ENCODE measurements at places on chromosomes 6 and 20.

- DNase-seq, result no peak
These were observed 1017.4 kb upstream of the MANEA start for GRCh38 chr6:94559829-94560537.

DNA sequence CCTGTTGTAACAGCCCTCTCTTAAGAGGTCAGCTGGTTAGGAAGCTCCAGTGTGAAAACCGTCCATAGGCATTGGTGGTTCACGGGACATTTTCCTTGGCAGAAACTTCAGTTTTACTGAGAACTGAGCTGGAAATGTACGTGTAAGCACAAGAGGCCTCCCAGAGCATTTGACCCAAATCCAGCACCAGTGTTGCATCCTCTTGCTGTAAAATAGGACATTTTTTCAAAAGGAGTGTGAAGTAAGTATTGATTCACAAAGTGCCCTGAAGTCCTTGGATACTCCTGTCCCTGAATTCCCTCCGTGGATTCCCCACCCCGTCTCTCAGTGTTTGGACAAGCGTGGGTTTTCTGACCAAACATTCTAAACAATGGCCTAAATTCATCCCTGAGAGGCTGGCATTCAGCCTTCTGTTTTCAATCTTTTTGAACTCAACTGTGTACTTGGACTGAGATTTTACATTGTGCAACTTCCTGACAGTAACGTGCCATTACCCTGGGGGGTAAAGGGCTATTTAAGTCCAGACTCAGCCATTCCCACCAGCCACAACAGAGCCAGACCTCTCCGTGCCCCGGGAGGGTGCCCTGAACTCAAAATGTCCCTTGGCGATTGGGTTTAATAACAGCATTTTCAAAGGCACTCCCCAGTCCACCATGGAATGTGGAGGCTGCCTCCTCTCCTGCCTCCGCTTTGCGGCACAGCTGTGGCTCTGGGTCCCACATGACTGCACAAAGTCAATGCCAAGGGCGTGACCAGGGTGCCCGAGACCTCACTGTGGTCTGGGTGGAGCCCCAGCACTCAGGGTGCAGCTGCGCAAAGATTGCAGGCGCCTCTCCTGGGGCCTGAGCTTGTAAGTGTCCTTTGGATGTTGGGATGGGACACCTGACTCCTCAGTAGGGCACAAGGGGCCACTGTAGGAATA lies 92.7 kb upstream of the AFDN start:
- no peak for DNase-seq

GRCh38 chr20:21161926-21162325 lies 36.0 kb downstream of the KIZ start:
- DNase-seq, result no peak

DNA sequence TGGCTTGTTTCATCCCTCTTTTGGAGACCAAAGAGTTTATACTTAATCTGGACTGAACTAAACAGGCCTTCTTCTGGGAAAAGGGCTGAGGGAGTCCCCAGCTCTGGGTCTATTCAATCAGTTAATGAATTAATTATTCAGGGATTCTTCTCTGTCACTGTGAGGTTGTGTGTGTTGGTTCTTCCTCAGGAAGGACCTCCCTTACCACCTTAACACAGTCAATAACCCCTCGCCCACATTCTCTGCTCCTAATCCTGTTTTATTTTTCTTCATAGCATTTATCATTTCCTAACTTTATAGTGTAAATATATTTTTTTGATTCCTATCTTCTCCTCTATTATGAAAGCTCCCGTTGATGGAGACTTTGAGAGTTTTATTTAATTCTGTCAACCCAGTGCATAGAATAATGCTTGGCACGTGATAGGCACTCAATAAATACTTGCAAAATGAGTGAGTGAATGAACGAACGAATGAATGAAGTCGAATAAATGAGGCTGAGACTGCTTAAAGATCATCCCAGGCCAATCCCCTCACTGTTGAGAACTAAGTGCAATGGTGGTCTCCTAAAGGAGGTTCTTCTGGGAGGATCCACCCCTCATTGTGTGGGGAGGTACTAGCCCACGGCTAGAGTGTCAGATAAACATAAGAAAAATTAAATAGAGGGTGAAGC lies 179.6 kb upstream of the JARID2 start:
- no peak for DNase-seq

- no peak for DNase-seq
These were observed 246.3 kb downstream of the ZFAND3 start for GRCh38 chr6:38065734-38066305.

GRCh38 chr6:101626269-101626668 lies 232.8 kb downstream of the GRIK2 start:
- DNase-seq, result no peak

- DNase-seq, result peak; percentile 73
These were observed 153.1 kb downstream of the MYB start for GRCh38 chr6:135334169-135334568.

DNA sequence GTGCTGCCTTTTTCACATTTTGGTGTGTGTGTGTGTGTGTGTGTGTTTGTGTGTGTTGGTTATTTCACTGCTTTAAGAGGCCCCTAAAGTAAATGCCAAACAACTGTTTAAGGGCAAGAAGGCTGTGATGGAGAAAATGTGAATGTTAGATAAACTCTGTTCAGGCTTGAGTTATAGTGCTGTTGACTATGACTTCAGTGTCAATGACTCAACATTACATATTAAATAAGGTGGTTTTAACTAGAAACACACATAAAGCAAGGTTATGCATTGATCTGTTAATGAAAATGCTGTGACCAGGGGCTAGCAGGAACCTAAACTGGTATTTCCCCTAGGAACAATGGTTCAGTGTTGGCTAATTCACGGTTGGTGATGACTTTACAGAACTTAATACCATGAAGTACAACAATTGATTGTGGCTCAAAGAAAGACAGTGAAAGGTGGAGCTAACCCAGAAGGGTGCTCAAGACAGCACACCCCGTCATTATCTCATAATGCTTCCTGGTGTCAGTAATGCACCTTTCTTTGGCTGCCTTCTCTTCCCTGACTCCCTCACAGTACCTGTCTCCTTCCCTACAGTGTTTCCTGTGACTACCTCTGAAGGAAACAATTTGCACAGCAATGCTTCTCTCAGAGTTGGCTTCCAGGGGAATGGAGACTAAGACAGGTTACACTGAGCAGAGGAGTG lies 116.1 kb downstream of the RIN2 start:
- no peak for DNase-seq

DNA sequence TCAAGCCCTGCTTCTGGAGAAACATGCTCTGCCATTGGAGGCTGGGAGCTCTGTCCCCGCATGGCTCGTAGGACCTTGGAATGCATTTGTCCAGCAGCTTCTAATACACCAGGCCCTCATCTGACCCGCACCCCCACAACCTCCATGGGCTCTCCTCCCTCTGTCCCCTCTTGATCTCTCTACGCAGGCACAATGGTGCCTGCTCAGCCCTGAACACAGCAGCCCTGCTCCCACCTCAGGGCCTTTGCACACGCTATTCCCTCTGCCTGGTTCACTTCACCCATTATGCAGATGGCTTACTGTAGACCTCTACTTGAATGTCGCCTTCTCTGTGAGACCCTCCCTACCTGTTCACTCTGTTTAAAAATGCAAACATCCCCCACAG lies 27.0 kb upstream of the PTGIS start:
- DNase-seq, result no peak

DNA sequence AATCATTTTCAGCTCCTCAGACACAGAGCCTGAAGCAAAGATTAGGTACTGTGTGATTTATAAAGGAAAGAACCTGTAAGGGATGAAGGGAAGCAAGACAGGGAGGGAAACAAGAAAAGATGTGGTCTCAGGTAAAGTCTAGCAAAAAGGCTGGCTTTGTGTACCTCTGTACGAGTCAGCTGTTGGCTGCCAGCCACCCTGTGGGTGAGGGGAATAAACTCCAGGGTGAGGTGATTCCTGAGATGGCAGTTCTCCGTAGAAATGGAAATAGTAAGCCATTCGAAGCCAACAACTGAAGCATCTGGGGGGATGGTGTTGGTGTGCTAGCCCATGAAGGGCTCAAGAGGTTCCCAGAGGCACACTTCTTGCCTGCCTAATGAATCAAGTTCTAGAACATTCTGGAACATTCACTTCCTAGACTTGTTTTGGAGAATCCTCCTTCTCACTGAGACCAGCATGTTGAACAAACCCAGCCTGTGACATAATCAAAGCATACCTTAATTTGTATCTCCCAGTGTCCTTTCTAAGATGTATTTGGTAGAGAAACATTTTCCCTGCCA lies 10.6 kb upstream of the TTPAL start:
- no peak for DNase-seq

GRCh38 chr6:137910424-137910834 lies 43.4 kb downstream of the TNFAIP3 start:
- peak; percentile 64 for DNase-seq

- DNase-seq, result no peak
These were observed 46.0 kb downstream of the STX7 start for GRCh38 chr6:132466952-132467351.

DNA sequence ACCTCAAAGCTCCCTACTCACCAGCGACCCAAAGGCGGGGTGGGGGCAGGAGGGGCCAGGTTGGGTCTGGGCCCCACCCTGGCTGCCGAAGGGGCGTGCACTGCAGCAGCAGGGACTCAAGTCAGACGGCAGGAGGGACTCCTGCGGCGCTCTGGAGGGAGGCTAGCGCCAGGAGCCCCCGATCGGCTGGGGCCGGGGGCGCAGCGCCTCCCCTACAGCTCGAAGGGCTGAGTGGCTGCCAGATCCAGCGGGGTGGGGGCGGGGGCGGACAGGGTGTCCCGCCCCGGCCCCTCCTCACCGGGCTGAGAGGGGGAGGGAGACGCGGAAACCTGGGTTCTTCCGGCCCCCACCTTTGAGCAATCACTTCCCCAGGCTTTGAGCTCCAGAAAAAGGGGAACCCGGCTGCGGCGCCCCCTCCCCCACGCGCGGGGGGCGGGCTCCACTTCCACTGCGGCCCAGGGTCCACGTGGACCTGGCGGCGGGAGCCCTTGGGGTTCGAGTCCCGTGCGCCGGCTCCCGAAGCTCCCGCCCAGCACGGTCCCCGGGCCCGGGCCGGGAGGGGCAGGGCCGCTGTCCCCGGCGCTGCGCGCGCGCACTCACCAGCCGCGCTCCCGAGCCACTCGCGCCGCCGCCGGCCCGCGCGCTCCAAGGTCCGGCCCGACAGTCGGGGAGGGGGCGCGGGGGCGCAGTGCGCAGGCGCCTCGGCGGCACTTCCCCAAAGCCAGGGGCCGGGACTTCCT lies at the start of gene RGS19:
TSS of gene RGS19 (minus strand) at position 246 of the 740 bp plus-strand sequence. CDS start 2,632 bp downstream, outside the sequence.
- DNase-seq, result peak; percentile 88

DNA sequence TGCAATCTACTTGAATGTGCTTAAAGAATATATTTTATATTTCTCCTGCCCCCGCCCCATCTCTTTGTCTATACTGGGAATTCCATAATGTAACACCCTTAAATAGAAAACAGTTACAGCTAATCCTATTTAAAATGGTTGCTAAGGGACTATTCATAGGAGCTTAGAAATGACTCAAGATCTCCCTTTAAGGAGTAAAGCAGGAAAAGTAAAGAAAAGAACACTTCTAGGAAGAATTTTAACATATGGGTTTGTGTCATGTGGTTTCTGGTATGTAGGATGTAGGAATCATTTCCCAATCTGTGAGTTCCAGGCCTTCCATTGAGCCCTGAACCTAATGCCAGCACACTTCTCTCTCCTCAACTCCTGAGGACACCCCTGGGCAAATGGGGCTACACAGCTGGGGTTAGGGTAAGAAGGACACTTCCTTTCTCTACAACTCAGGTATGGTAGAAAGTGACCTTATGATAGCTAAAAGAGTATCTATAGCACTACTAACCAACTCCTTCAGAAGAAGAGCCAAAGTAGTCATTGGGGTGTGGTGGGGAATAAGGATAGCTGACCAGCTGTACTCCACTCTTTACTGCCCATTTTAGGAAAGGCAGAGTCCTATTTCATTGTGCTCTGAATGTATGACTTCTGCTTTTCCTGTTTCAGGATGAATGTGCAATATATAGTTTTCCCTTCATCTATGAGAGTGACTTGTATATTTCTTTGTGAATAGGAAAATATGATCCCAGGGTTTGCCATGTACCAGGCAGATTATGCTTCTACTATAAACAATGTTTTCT lies 27.3 kb downstream of the RIMS1 start:
- peak; percentile 6 for DNase-seq

- no peak for DNase-seq
These were observed 88.1 kb upstream of the TGM3 start for GRCh38 chr20:2207770-2208097.

- no peak for DNase-seq
These were observed 43.8 kb upstream of the LAMA4 start for GRCh38 chr6:112298021-112298745.

- no peak for DNase-seq
These were observed 35.4 kb downstream of the SLC16A10 start for GRCh38 chr6:111122458-111123286.

GRCh38 chr6:141460743-141461484 lies 671.8 kb upstream of the GJE1 start:
- DNase-seq, result no peak

DNA sequence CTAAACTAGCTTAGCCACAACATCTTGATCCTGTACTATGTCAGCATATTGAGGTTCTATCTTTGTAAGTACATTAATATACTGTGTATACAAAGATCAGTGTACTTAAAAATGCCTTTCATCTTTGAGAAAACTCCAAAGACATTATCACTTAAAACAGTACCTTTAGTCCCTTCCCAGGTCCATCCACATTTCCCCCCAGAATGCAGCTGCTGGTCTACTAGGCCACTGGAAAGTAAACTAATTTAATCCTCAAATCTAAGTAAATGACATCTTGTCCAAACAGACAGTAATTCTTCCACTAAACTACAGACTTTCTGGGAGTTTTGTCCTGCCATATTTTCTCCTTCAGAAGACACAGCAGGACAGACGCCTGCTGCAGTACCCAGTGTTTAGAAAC lies 68.7 kb downstream of the SYCP2 start:
- DNase-seq, result no peak

- no peak for DNase-seq
These were observed 592.7 kb upstream of the BTBD3 start for GRCh38 chr20:11324990-11325389.

DNA sequence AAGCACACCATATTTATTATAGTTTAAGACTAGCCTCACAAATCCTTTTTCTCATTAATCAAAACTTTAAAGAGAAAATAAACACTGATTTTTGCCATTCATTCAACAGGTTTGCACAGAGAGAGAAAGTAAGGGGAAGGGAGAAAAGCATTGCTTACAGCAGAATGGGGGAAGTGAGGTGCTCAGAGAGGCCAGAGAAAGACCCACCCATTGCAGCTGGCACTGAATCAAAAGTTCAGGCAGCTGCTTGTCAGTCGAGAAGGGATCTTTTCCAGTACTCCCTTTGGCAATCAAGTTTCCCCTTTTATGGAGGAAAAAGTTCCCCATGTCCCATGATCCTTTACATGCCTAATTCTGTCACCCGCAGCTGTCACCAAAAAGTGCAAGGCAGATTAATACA lies 8.0 kb upstream of the CRISP2 start:
- DNase-seq, result no peak

DNA sequence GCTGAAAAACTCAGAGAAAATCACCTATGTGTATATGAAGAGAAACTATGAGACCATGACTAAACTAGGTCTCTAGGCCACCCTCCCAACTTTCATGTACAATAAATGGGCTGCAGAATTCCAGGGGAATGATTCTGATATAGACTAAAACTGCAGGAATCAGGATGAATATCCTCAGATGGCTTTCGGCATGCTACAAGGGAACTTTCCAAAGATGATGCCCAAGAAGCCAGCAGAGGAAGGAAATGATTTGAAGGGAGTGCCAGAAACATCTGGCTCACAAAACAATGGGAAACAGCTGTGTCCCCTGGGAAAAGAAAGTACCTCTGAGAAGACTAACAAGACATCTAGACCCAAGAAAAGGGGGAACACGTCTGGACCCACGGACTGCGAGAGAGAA lies 41.1 kb downstream of the PLN start:
- no peak for DNase-seq

- no peak for DNase-seq
These were observed 81.4 kb downstream of the CARMIL1 start for GRCh38 chr6:25360621-25361020.

Measured in suppressor macrophage treated with lipopolysaccharide for 4 hours (primary cell).